AG20443 (cell line): ENCODE measurements at places on chromosomes 11 and 22.
A peak's percentile ranks its signal among the peaks of the same experiment; 100 is the strongest.

GRCh38 chr11:76811259-76811658, 28.1 kb downstream of the TSKU start:
- no peak for DNase-seq

DNA sequence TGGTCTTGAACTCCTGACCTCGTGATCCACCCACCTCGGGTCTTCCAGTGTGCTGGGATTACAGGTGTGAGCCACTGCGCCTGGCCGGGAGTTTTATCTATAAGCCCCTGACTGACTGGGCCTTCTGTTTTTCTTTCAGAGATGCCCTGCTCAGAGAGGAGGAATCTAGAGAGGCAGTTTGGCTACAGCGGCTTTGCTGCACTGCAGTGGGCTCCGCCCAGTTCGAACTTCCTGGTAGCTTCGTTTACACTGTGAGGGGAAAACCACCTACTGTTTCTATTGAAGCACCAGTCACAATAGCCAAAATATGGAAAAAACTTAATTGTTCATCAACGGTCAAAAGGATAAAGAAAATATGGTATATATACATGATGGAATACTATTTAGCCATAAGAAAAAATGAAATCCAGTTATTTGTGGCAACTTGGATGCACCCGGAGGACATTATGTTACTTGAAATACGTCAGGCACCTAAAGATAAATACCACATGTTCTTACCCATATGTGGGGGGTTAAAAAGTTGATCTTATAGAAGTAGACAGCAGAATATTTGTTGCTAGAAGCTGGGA, 31.9 kb upstream of the FAM181B start:
- DNase-seq = no peak

DNA sequence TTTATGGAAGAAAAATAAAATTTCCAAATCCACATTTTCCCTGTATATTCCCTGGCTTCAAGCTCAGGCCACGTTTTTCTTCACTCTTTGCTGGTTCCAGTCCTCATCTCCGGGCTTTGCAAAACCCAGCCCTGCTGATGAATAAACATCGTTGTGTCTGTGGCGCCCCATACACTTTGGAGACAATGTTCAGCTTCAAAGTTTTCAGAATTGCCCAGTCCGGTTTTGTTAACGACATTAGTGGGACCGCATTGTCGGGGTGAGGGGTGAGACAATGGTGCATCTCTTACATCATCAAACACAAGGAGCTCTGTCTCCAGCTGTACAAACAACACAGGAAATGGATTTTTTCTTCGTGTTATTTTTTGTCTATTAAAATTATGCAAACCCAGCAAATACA, 53.4 kb upstream of the HTATIP2 start:
- DNase-seq = no peak

DNA sequence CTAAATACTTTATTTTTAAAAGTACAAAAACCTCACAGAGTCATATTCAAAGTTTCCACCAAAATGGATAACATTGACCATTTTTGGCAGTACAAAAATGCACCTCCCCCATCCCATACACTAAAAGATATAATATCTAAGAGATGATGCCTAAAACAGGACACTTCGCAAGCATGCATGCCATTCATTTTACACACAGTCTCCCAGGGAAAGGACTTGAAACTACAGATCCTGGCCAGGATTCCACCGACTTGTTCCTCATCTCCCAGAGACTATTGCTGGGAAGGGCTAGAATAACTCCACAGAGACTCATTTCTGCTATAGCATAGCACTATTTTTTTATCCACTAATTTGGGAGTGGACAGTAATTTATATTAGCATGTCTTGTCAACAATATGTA, 81.7 kb downstream of the MTNR1B start:
- DNase-seq = no peak

DNA sequence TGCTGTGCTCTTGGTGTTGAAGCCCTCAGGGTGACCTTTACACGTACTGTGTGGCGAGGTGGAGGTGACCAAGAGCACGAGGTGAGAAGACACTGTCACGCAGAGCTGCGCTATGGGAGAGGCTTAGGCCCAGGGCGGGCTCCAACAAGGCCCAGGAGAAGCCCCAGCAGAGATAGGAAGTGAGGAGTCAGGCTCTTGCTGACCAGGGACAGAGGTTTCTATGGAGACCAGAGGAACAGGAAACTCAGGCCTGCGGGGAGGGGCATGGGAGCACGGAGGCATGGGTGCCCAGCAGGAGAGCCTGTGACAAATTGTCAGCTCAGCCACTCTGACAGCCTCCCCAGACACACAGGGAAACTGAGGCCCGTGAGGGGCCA, 15.8 kb downstream of the DGKZ start:
- DNase-seq = peak; percentile 60
